ENCODE measurements at places on chromosomes 4 and X.
A peak's percentile ranks its signal among the peaks of the same experiment; 100 is the strongest.

DNA sequence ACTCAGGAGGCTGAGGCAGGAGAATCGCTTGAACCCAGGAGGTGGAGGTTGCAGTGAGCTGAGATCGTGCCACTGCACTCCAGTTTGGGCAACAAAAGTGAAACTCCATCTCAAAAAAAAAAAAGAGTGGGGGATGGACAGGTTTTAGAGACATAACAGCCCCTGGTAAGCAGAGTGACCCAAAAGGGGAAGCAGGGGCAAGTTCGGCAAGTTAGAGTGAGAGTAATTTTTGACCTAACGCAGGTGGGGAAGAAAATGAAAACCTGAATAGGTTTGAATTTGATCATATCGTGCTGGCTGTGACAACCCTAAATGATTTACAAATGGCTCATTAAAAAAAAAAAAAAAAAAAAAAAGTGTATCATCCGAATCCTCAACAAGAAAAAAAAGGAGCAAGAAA is 25.7 kb upstream of the TMEM131L start:
- DNase-seq: no peak

DNA sequence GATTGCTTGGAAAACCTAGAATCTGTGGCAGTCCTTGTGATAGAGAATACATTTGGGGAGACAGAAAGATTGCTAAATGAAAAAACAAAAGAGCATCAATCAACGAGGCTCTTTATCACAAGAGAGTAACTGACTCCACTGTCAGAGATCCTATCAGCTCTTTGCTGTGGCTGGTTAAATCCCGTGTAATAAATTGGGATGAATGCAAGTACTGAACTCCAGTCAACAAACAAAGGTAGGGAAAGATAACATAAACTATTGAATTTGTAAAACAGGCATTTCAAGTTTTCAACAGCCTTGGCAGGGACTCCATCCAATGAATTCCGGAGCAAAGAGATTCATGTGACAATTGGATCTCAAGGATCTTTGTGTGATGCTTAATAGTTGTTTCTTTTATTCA is 21.3 kb downstream of the MMRN1 start:
- DNase-seq: no peak

DNA sequence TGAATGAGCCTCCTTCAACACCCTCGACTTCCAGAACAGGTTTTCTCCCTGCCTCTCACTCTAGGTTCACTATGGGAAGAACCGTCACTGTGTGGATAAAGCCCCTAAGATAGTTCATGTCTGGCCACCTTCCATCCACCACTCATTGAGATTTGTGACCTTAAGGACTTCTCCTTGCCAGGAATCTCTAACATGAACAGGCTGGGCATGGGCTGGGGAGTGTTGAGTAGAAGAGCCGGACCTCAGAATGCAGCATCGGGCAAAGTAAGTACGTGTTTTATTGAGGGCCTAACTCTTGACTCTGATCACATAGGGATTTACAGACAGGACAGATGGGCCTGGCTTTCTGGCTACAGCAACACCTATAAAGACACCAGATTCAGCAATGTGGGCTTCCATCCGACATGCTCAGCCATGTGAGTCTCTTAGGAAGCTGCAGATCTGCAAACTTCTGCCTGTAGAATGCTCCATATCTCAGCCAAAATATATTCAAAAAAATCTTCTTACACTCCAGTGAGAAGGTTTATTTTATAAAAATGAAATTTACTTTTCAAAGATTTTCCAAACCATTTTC is 26.4 kb upstream of the TRIM60 start:
- no peak for DNase-seq

- DNase-seq: no peak
These were observed 38.4 kb upstream of the STS start for GRCh38 chrX:7109049-7109531.

GRCh38 chrX:139290310-139290709 is 240.2 kb upstream of the F9 start:
- DNase-seq: no peak

DNA sequence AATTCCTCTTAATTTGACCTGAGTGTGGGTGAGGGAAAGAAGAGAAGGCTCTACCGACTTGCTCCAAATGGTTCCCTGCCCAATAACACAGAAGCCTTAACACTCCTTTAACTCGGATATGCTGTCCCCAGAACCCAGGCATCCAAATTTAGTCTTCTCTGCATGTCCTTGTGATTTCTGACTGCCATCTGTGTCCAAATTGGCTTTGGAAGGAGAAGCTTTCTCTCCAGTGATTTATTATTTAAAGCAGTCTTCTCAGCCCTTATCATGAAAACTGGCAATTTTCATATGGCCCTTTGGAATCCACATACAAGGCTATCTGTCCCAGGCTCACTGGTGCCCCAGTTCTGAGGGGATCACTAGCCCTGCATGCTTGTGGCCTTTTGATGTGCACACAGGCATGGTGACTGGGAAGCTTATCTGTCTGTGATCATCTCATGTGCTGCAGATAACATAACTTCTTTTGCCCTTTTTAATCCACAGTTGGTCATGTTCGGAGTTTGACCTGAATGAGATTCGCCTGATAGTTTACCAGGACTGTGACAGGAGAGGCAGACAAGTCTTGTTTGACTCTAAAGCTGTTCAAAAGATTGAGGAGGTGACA is 56.7 kb downstream of the FNIP2 start:
- DNase-seq: no peak

GRCh38 chr4:116736756-116737155 is 348.6 kb downstream of the TRAM1L1 start:
- DNase-seq: no peak

DNA sequence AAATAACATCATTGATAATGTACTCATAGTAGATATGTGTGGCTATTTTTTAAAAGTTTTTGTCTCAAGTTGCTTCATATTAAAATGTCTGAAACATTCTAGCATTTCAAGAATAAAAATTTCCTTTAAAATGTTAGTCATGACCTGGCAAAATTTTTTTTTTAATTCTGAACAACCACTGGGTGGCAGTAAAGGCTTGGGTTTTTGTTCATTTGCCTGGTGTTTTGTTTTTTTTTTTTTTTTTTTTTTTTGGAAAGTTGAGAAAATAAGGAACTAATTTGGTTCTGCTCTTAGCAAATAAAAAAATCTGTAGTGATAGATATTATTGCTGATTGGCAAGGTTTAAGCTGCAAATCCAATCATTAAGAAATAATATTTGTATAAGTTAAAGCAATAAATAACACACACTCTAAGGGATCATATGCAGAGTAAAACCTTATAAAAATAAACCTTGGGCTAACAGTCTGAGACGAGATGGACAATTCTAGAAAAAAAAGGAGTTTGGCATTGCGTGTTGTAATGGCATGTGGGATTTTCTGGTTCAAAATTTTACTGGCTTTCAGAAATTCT is 81.4 kb downstream of the CEP44 start:
- DNase-seq: peak; percentile 7

DNA sequence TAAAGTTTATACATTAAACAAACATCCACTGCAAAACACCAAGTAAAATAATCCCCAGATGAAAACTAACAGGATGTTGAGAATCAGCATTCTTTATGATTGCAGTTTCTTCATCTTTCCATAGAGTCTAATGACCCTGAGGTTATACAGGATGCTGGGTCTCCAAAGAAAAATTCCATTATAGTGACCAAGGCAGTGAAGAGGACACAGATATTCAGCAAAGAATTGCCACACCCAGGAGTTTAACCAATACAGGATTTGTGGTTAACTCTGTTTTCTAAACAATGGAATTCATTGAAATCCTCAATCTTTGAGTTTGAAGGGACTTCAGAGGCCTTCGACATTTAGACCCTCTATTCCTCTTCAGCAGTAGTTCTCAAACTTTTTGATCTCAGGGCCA is 76.2 kb upstream of the ESX1 start:
- no peak for DNase-seq

- DNase-seq: peak; percentile 25
These were observed 53.9 kb upstream of the RPS6KA3 start for GRCh38 chrX:20320461-20321159.

DNA sequence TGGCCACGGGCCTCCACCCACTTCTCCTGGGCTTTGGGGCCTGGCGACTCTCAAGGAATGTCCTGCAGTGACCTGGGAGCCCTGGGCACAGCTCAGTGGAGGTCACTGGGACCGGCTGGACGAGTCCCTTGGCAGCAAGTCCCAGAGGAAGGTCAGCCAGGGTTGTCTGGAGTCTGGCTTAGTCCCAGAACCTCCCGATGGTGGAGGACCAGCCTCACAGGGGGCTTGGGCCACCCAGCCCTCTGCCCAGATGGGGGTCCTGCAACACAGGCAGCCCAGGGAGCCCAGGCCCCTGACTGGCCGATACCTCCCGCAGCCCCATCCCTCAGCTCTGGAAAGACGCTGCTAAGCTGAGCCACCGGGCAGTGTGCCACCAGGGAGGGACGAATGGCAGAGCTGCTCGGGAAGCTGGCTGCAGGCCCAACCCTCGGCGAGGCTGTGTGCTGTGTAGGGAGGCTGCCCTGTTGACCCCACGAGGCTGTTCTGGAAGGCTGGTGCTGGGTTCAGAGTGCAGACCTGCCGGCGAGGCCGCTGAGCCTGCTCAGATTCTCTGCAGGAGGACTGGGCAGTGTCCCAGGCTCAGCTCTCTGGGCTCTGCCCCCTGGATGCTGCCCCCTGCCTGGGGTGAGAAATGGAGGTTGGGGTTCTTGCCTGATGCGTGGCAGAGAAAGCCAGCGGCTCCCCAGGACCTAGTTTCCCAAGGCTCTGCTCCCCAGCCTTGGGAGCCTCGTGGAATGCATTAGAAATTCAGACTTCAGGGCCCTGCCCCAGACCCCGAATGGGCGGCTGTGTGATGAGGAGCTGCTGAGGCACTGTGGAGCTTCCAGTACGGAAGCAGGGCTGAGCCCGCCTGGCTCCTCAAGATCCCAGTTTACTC is 61.7 kb downstream of the ADRA2C start:
- no peak for DNase-seq

- no peak for DNase-seq
These were observed 398.6 kb upstream of the TECRL start for GRCh38 chr4:64807821-64808220.

- DNase-seq: peak; percentile 25
These were observed 50.1 kb upstream of the ACSL4 start for GRCh38 chrX:109782994-109783700.

GRCh38 chr4:99062120-99062519 is 26.5 kb downstream of the ADH5 start:
- DNase-seq: no peak

- no peak for DNase-seq
These were observed 26.4 kb downstream of the PPP1R2C start for GRCh38 chrX:42751573-42751972.

GRCh38 chr4:60897415-60897814 is 302.7 kb upstream of the ADGRL3 start:
- no peak for DNase-seq

DNA sequence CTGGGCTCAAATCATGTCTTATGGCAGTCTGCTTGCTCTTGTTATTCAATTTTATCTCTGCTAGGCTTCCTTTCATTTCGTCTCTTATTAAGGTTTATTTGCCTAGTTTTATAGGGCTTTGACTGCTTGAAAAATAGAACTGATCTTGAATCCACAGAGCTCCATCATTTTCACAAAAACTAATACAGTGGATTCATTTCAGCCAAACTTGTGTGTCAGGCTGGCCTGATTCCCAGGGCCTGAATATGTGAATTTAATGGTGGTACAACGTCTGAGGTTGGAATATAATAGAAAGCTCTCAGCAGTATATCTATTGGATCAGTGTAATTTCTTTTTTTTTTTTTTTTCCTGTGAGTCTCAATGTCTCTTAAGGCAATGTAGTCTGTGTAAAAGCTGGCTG is 123.3 kb downstream of the POU4F2 start:
- no peak for DNase-seq

- no peak for DNase-seq
These were observed 146.1 kb upstream of the TBL1X start for GRCh38 chrX:9318766-9319165.
